ENCODE measurements at places on chromosomes 1 and 21.

- DNase-seq: no peak
Measured at GRCh38 chr1:40067851-40068250, 27.3 kb downstream of the CAP1 start.

- no peak for DNase-seq
Measured at GRCh38 chr1:184773762-184774320, 19.2 kb upstream of the EDEM3 start.

GRCh38 chr1:226082959-226083301, 20.4 kb downstream of the H3-3A start:
- DNase-seq: peak; percentile 43

DNA sequence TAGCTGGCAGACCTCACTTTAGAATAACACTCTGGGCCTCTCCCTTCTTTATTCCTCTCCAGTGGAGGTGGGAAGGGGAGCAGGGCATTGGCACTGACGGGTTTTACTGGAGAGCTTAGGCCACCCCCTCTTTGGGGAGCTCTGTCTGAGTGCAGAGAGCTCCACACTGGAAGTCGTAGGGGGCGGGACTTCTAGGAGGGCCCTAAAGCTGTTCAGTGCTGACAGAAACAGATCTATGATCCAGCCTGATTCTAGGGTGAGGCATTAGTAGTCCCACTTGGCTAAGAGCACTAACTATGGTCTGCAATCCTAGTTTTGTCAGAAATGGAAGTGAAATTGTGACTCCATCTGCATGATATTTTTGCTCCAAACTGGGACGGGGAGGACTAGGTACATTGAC, 138.7 kb downstream of the MIS18A start:
- no peak for DNase-seq

- DNase-seq: no peak
Measured at GRCh38 chr1:42806593-42806992, 10.3 kb upstream of the ERMAP start.

DNA sequence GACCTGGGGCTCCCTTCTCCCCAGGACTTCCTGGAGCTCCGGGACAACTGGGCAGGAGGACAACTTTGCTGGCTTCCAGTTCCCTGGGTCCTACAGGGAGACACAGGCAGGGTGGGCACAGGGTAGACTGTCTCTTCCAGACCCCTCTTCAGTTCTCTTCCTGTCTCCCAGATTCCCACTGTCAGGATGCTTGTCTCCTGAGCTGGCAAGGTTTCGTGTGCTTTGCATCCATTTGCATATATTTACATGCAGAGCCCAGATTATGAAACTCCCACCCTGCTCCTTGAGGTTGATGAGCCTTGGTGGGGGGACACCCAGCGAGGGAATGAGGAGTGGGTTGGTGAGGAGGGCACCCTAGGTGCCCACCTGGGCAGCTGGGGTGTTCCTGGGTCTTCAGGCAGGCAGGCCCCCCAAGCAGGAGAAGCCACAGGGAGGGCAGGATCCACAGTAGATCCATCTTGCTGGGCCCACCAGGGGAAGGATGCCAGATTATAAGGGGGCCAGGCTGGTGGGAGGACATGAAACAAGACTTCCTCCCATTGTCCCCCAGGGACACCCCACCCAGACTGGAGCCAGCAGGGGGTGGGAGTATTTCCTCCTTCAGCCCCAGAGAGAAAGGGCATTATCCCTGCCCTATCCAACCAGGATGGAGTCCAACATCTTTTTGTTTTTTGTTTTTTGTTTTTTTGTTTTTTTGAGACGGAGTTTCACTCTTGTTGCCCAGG, at the start of gene FCN3:
Gene FCN3, minus strand, starts transcription at position 463 of the 725 bp plus-strand sequence. Its CDS starts 6 bp downstream, at position 457.
- DNase-seq: no peak

GRCh38 chr1:55714230-55714629, 499.1 kb upstream of the USP24 start:
- no peak for DNase-seq

DNA sequence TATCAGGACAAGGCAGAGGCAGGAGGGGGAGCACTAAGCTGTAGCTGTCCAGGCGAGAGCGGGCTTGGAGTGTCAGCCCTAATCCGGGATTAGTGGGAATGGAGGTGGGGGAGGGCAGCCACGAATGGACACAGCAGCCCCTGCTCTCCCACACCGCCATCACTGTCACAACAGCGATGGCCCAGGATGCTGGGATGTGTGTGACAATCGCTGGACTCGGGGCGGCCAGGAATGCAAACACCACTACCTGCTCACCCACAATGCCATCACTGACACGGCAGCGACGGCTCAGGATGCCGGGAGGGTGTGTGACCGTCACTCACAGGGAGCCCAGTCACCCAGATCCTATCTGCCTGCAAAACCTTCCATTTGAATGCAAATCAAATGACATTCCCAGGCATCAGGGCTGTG, 2.9 kb downstream of the C2CD2 start:
- peak; percentile 54 for DNase-seq

DNA sequence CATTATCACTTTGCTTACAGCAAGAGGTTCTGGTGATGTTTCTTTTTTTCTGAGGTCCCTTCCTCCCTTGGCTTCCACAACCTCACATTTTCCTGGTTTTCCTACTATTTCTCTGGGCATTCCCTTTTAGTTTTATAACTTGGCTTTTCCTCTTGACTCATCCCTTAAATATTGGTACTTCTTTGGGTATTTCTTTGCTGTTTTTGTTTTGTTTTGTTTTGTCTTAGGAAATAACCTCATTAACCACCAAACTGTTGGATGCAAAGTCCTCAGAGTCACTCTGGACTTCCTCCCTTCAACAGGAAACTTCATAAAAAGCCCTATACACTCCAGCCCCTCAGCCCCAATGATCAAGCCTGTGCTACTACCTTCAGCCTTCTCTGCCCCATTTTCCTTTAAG, 211.1 kb downstream of the DUSP10 start:
- DNase-seq: no peak

- DNase-seq: no peak
Measured at GRCh38 chr1:150263549-150263948, 5.3 kb downstream of the APH1A start.

GRCh38 chr1:31667065-31667785, 22.5 kb upstream of the PEF1 start:
- DNase-seq: peak; percentile 43

GRCh38 chr1:23796466-23797271, 3.9 kb downstream of the GALE start:
- no peak for DNase-seq

- DNase-seq: no peak
Measured at GRCh38 chr1:101055623-101056022, 30.0 kb upstream of the DPH5 start.

- DNase-seq: no peak
Measured at GRCh38 chr1:79694241-79694640, 687.7 kb upstream of the ADGRL4 start.

- no peak for DNase-seq
Measured at GRCh38 chr1:17837233-17838030, 82.3 kb downstream of the ACTL8 start.

GRCh38 chr1:91844862-91845528, 41.0 kb downstream of the TGFBR3 start:
- DNase-seq: no peak

DNA sequence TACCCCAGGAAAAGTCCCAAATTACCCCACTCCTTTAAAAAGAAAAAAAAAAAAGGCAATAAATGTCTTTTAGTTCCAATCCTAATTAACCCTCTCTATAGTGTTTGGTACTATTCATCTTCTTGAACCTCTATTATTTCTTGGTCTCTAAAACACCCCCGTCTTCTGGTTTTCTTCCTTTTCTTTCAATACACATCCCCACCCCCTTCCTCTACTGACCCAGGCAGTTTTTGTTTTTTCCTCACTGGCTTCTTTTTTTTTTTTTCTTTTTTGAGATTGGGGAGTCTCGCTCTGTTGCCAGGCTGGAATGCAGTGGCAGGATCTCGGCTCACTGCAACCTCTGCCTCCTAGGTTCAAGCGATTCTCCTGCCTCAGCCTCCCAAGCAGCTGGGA, 26.1 kb downstream of the EGLN1 start:
- DNase-seq: no peak

- no peak for DNase-seq
Measured at GRCh38 chr1:168161459-168161858, 17.3 kb upstream of the TIPRL start.

GRCh38 chr1:14067711-14068110, 367.7 kb downstream of the PRDM2 start:
- DNase-seq: no peak

DNA sequence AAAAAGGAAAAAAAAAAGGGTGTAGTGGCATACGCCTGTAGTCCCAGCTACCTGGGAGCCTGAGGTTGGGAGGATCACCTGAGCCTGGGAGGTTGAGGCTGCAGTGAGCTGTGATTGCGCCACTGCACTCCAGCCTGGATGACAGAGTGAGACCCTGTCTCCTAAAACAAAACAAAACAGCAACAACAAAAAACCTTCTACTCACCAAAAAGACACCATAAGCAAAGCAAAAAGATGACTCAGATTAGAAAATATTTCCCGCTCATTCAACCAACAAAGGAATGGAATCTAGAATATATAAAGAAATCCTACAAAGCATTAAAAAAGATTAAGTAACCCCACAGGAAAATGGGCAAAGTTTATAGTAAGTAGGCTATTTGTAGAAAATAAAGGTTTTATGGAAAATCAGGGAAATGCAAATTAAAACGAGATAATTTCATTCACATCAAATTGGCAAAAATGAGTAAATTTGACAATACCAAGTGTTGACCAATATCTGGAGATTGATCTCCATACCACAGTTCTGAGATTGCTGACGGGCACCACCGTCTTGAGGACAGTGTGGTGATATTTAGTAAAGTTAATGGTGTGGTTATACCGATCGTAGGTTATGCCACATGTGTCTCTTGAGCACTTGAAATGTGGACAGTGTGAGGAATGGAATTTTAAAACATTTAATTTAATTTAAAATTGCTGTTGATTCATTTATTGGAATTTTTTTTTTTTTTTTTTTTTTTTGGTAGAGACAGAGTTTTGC, 54.0 kb downstream of the PIK3CD start:
- DNase-seq: no peak

DNA sequence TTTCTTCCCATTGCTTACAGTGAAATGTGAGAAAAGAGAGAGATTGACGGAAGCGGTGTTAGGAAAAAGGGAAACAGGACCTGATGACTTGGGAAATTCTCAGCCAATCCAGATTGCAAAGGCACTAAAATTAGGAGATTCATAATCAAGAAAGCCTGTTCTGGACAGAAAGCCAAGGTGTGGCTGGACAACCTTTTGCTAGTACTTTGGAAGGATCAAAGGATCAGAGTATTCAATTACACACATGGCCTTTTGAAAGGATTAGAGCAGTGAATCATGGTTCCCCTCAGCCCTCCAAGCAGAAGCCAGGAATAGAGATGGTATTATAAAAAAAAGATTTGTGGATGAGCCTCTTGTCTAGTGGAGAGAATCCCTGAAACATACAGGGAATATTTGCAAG, 669.8 kb upstream of the ADAMTS5 start:
- peak; percentile 35 for DNase-seq

DNA sequence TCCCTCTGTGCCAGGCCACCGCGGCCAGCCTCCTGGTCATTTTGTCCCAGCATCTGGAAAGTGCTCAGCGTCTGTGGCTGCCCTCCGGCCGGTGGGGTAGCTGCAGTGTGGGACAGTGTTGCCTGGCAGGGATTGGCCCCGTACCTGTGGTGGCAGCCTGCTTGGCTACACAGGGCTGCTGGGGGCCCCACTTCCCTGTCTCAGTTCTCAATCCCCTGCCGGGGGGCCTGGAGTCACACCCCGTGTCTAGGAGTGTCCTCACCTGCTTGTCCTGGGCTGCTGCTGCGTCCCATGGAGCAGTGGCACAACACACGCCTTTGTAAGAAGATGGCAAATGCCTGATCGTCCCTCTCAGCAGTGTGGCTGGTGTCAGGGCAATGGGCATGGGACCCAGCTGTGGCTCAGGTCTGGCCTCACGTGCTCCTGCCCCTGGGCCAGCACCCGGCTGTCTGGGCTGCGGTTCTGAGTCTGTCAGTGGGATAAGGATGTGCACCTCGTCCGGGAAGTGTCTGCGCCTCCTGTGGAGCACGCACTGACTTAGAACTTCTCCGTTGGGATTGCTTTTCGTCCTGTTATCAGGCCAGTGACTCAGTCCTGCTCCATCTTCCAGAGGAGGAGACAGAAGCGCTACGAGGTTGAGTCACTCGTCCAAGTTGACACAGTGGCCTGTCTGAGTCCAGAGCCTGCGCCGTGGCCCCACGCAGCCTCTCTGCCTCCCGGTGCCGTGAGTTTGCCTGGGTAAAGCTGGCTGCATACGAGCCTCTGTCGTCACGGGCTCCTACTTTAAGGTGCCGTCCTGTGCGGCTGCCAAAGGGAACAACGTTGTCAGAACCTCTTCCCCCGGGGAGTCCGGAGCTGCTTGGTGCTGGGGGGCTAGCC, 41.0 kb downstream of the CRYAA start:
- no peak for DNase-seq

DNA sequence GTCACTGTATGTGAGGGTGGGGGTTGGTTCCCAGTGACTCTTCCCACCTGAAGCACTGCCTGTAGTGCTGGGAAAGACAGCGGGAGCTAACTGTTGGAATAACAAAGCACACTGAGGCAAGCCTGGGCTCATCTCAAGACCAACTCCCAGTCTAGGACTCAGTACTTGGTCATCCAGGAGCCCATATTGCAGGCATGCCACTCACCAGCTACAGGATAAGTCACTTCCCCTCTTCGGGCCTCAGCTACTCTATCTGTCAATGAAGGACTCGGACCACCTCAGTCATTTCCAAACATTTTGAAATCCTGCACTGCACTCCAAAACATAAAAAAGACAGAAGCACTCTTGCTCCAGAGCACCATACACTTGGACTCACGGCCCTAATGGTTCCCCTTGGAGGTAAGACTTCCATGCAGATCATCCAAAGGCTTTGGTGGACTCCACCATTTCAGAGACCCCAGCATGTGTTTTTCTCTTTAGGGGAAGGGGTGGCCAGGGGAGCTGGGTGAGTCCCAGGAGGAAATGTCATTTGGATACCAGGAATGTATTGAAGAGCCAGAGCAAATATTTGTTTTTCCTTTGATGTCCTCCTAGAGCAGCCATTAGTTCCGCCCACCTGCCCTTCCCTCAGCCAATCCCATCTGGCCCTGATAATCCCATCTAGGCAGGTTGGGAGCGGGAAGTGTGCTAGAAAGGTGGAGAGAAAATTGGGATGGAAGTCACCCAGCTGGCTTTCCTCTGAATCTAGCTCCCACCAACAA, 3.1 kb downstream of the NUAK2 start:
- no peak for DNase-seq

DNA sequence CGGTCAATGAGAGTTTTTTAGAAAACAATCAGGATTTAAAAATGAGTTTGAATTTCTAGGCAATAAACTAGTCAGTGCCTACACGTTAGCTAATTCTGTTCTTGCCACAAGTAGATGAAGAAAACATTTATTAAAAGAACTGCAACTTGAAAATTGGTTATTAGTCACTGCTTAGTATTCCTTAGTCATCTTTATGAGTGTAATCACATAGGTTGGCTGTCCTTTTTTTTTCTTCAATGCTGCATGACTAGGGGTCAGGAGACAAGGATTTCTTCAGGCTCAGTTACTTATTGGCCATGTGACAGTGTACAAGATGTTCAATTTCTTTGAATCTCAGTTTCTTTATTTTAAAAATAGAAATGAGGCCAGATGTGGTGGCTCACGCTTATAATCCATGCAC, 17.1 kb downstream of the SOAT1 start:
- DNase-seq: no peak
